Cardiac muscle cell (in vitro differentiated cells and primary cell): ENCODE measurements at places on chromosomes 1 and 21.

GRCh38 chr1:228047183-228047466 is 35.4 kb upstream of the ARF1 start:
- peaks cover 8% of the 10 kb centered on the region for H3K27me3 ChIP-seq
- no peaks in the 10 kb centered on the region for H3K4me1 ChIP-seq
- H3K36me3 ChIP-seq: no peaks in the 10 kb centered on the region
- no peak overlapping the region for H3K4me3 ChIP-seq
- DNase-seq: no peak

- no peaks in the 10 kb centered on the region for H3K27me3 ChIP-seq
- no peak overlapping the region for H3K27ac ChIP-seq
- no peak overlapping the region for H3K4me3 ChIP-seq
- DNase-seq: no peak
- H3K36me3 ChIP-seq: peaks cover 24% of the 10 kb centered on the region
Measured at GRCh38 chr1:164821648-164822047, 262.7 kb downstream of the PBX1 start.

DNA sequence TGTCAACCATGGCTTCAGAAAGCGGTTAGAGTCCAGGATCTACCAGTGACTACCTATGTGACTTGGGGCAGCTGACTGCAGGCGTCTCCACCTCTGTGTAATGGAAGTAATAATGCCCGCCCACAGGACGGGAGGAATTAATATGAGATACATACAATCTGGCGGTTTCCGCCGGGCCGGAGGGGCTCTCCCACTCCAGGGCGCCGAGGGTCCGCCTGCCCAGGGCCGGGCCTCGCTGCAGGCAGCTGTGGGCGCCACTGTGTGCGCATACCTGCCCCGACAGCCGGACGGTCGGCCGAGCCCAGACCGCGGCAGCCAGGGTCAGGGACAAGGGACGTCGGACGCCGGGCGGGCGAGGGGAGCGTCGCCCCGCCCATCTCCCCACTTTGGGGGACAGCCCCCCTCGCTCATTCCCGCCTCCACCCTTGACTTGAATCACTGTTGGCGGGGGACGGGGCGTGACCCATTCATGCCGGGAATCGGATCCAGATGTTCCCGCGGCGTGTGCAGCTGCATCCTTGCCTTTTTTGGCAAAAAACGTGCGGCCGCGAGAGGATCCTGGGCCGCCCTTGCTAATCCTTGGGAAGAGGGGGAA is 6.0 kb upstream of the SF3A3 start:
- peaks cover 12% of the 10 kb centered on the region for H3K4me1 ChIP-seq
- H3K4me3 ChIP-seq: peak overlapping the region; percentile 19
- peak; percentile 65 for DNase-seq
- H3K27ac ChIP-seq: peak overlapping the region; percentile 84
- H3K27me3 ChIP-seq: no peaks in the 10 kb centered on the region

GRCh38 chr1:116147972-116148371 is 36.8 kb downstream of the MAB21L3 start:
- H3K4me3 ChIP-seq: no peak overlapping the region
- no peaks in the 10 kb centered on the region for H3K36me3 ChIP-seq
- H3K27me3 ChIP-seq: no peaks in the 10 kb centered on the region
